ENCODE measurements at places on chromosomes 7 and 10.
A peak's percentile ranks its signal among the peaks of the same experiment; 100 is the strongest.

GRCh38 chr7:67738958-67739357, 742.3 kb downstream of the TYW1 start:
- peak; percentile 3 for DNase-seq

GRCh38 chr10:35225204-35225603, 98.6 kb downstream of the CREM start:
- DNase-seq, result no peak

DNA sequence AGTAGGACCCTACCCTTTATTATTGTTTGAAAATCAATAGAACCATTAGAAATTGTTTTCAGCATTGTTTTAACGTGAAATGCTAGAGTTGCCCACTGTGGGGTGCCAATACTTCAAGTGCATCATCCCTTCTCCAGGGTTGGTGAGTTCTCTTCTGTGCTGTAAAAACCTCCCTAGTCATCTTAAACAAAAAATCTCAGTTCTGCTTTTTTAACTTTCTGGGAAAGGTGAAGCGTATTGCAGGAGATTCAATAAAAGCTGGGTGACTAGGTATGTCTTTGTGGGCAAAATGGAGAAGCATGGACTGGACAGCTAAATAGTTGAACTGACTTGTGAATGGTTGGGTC, 699.1 kb downstream of the SUGCT start:
- peak; percentile 67 for DNase-seq

- no peak for DNase-seq
These were observed 4.4 kb downstream of the SPRN start for GRCh38 chr10:133420028-133420427.

GRCh38 chr10:100803492-100803891, 58.1 kb downstream of the PAX2 start:
- DNase-seq, result no peak

DNA sequence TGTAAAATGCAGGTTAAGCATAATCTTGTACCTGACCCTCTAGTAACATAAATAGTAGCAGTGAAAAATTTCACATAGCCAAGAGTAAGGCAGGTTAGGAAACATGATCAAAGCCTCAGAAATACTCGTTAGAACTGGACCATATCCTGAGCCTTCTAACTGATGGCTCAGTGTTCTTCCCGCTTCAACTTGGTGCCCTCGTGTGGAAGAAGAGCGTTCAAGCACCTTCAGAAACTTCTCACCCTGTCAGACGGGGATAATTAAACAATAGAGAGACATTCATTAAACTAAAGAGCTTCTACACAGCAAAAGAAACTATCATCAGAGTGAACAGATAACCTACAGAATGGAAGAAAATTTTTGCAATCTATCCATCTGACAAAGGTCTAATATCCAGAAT, 124.5 kb downstream of the MYOF start:
- no peak for DNase-seq

DNA sequence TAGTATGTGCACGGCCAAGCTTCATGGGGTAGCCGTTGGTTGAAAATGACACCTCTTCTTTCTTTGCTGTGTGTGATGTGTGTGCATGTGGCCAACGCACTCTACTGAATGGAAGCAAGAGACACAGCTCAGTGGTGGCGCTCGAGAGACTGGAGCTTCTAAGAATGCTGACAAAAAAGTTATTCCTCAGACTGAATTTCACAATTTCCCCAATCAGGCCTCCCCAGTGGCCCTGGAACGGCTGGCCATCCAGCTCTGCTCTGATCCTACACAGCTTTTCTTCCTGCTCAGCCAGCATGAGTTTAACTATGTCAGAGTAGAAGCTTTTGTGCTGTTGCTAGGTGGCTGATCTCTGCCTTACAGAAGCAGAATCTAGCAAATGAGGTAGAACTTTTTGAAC, 186.7 kb upstream of the PLXDC2 start:
- DNase-seq, result no peak

- no peak for DNase-seq
These were observed 5.9 kb downstream of the AKR1B1 start for GRCh38 chr7:134452991-134453473.

DNA sequence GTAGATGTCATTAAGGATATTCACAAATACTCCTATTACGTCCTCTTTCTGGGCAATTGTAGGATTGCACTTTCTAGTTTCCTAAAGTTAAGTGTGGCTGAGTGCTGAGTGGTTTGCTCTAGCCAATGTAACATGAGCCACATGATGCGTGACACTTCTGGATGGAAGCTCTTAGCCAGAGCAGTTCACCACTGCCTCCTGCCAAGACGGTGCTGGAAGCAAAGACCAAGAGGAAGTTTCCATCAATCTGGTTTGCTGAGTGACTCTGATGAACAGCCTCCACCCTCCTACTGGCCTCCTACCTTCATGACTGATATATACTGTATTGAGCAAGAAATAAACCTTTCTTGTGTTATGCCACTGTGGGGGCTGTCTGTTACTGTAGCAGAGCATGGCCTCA, 318.1 kb downstream of the KCNMA1 start:
- peak; percentile 65 for DNase-seq

DNA sequence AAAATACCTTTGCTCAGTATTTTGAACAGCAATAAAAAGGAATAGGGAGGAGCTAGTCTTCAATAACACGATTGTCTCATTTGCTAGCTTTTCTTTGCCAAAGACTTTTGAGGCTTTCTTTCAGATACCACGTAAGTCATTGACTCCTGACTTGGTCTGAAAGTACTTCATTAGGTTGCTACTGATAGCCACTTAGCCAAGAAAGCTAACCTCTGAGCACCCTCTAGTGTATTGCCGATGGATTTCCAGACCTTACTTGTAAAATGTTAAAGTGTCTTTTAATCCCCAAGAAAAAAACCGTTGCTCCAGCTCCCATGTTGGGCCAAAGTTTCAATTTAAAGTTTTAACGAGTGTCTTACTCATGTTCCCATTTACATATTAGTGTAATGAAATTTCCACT, 63.4 kb upstream of the STRIP2 start:
- no peak for DNase-seq

- peak; percentile 33 for DNase-seq
These were observed 261.9 kb downstream of the ARL4A start for GRCh38 chr7:12949060-12949931.

GRCh38 chr10:120732067-120732466, 119.1 kb upstream of the WDR11 start:
- no peak for DNase-seq

- no peak for DNase-seq
These were observed 56.4 kb upstream of the DKK1 start for GRCh38 chr10:52257692-52258075.

DNA sequence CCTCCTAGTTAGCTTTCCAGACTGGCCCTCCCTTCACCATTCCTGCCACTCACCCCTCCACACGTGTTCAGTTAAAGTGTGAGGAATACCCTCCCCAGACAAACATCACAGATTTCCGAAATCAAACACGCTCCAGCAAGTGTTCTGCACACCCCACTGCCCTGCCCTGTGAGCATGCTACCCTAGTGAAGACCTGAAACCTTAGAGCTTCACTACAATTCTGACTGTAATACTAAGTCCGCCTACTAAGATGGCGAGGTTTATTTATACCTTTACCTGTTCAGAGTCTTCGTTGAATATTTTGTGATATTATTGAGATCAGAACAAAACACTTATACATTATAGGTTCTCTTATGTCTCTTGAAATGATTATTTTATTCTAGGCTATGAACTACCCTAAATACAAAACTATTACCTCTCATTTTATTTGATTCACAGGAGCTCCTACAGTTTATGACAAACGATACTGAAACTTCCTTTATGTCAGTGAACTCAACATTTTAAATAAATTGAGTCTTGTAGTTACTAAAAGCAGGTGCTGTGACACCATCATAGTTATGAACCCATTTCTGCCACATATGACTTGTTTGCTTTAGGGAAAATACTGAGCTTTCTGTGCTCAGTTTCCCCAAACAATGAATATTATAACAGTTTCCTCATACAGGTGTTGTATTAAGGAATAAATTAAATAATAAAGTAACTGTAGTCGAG, 8.6 kb downstream of the SCIN start:
- no peak for DNase-seq

GRCh38 chr7:143261901-143262300, 1.3 kb upstream of the GSTK1 start:
- no peak for DNase-seq

GRCh38 chr10:121668314-121669027, 70.2 kb upstream of the FGFR2 start:
- DNase-seq, result no peak

GRCh38 chr7:120273476-120273975, 551 bp downstream of the KCND2 start:
- DNase-seq, result peak; percentile 12

DNA sequence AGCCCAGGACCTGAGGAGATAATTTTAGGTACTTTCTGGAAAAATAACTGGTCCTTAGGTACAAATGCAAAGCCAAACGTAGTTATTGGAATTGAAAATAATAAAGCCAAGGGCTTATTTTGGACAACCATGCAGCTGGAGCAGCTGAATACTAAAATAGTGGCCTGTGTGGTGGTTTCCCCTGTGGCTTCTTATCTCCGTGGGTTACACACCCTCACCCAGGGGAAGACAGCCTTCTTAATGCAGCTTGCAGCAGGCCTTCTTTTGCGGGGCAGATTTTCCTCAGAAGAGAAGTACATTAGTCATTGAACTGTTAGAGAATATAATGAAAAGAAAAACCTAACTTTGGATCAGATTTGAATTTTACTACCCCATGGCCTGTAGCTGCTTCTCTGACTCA, 133.5 kb downstream of the ST7 start:
- DNase-seq, result no peak

DNA sequence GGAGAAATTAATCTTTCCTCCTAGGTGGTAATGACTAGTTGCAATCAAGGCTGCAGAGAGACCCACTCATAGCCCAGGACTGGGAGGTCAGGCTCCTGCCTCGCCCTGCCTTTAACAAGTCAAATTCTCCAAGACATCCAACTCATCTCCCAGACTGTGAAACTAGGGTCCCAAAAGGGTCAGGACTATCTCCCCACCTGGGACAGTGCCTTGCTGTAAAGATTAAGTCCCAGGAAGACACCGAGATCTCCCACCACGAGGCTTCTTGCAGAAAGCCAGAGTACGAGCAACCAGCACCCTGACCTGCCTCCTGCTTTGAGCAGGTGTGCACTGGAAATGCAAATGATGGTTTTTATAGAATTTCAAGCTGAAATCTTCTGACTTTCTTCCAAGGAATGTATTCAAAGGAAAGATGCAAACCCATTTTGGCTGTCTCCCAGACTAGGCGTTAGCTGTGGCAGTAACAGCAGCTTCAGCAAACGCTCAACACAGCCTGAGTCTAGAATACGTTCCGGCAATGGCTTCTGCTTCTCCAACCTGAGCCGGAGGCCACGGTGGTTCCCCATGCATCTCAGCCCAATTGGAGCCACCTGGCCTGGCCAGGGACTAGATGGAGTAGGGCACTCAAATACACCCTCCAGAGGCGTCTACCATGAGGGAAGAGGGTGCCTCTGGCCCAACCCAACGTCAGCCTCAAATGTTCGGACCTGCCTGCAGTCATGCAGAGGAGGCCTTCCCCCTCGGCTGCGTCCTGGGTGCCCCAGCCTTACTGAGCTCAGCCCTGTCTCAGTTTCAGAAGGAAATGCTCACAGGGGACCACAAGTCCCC, 170.4 kb downstream of the PRKAG2 start:
- peak; percentile 31 for DNase-seq

DNA sequence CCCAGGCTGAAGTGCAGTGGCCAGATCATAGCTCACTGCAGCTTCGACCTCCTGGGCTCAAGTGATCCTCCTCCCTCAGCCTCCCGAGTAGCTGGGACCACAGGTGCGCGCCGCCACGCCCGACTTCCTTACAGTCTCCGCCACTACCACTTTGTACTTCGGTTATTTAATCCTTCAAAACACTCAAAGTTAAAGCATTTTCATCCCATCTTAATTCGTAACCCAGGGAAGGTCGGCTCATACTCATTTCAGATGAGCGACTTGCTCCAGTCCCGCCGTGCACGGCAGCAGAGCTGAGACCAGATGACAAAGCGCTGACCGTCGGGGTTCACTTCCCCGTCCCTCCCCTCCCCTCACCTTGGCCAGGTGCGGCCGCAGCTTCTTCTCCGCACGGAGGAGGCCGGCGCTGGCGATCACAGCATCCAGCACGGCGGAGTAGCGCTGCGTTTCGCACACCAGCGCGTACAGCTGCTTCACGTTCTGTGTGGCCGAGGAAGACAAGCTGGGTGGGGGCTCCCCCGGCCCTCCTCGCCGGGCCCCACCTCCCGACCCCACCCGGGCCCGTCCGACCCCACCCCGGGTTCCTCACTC, 457 bp downstream of the NSUN5 start:
- peak; percentile 16 for DNase-seq

DNA sequence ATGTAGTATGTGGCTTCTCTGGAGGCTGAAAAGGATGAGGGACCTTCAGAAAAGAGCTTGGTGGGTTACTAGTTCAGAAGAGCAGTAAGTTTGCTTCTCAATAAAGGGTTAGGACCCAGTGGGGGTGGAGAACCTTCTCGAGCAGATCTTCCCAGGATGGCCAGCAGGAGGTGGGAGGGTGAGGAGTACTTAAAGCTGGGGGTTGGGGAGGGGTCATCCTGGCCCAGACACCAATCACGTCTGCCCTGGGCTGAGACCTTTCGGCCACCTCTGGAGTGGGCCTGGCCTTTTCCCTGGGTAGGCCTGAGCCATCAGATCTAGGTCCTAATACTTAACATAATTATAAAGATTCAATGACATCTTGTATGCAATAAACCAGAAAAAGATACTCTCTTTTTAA, 149.0 kb upstream of the TCF7L2 start:
- no peak for DNase-seq

DNA sequence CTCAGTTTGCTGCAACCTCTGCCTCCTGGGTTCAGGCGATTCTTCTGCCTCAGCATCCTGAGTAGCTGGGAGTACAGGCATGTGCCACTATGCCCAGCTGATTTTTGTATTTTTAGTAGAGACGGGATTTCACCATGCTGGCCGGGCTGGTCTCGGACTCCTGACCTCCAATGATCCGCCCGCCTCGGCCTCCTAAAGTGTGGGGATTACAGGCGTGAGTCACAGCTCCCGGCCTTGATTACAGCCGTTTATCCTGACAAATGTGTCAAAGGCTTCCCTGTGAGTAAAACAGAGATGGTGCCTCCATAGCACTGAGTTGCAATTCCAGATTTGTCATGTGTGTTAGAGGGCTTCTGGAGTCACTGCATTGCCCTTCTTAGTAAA, 273.7 kb downstream of the CCDC3 start:
- DNase-seq, result no peak

GRCh38 chr10:101814466-101815071, 3.7 kb downstream of the OGA start:
- peak; percentile 27 for DNase-seq

- no peak for DNase-seq
These were observed 13.8 kb downstream of the HSPA12A start for GRCh38 chr10:116728526-116729096.

GRCh38 chr10:102988404-102989314, 70.6 kb downstream of the CNNM2 start:
- no peak for DNase-seq
